Hair follicle dermal papilla cell (primary cell): ENCODE measurements at places on chromosomes 2 and 18. TPM values are rescaled to one million over a fixed set of nuclear protein-coding genes. Genes with fewer than 3 reads are reported as not detected.

Gene ACADL
- total RNA-seq, result 0.16 TPM in 1 of 2 replicates, not detected in the other

Gene LRP1B
- total RNA-seq, result 0.12 and 0.32 TPM in 2 replicates

Gene EVX2
- total RNA-seq, result under 0.01 and 0.12 TPM in 2 replicates

Gene CACNB4
- 5.2 and 6.4 TPM in 2 replicates for total RNA-seq

Gene PUS10
- total RNA-seq, result 3.8 and 6.5 TPM in 2 replicates

Gene RNF181
- total RNA-seq, result 117 and 168 TPM in 2 replicates

Gene DYTN
- not detected in 2 replicates for total RNA-seq

Gene ABCG8
- total RNA-seq, result not detected in 2 replicates

Gene TMEM178A
- 0.24 TPM in 1 of 2 replicates, not detected in the other for total RNA-seq

Gene L3MBTL4
- 0.49 TPM in 1 of 2 replicates, not detected in the other for total RNA-seq

Gene RAB27B
- total RNA-seq, result 3.7 and 4.4 TPM in 2 replicates

Gene MAP4K3
- 49.9 and 65.4 TPM in 2 replicates for total RNA-seq

Gene IHH
- 0.12 TPM in 1 of 2 replicates, not detected in the other for total RNA-seq

Gene C2orf66
- total RNA-seq, result under 0.01 and 0.12 TPM in 2 replicates

Gene FMNL2
- total RNA-seq, result 30.1 and 36.0 TPM in 2 replicates

Gene SERPINB11
- not detected in 2 replicates for total RNA-seq

Gene CXCR2
- total RNA-seq, result not detected in 2 replicates

Gene CYP27C1
- 2.9 and 4.2 TPM in 2 replicates for total RNA-seq

Gene HYCC2
- 10.9 and 15.9 TPM in 2 replicates for total RNA-seq

Gene ALLC
- not detected in 2 replicates for total RNA-seq

Gene GALNT5
- total RNA-seq, result 48.7 and 52.6 TPM in 2 replicates
